ENCODE measurements at places on chromosomes 16 and 17. TPM values are rescaled to one million over a fixed set of nuclear protein-coding genes. Genes with fewer than 3 reads are reported as not detected.
A peak's percentile ranks its signal among the peaks of the same experiment; 100 is the strongest.

DNA sequence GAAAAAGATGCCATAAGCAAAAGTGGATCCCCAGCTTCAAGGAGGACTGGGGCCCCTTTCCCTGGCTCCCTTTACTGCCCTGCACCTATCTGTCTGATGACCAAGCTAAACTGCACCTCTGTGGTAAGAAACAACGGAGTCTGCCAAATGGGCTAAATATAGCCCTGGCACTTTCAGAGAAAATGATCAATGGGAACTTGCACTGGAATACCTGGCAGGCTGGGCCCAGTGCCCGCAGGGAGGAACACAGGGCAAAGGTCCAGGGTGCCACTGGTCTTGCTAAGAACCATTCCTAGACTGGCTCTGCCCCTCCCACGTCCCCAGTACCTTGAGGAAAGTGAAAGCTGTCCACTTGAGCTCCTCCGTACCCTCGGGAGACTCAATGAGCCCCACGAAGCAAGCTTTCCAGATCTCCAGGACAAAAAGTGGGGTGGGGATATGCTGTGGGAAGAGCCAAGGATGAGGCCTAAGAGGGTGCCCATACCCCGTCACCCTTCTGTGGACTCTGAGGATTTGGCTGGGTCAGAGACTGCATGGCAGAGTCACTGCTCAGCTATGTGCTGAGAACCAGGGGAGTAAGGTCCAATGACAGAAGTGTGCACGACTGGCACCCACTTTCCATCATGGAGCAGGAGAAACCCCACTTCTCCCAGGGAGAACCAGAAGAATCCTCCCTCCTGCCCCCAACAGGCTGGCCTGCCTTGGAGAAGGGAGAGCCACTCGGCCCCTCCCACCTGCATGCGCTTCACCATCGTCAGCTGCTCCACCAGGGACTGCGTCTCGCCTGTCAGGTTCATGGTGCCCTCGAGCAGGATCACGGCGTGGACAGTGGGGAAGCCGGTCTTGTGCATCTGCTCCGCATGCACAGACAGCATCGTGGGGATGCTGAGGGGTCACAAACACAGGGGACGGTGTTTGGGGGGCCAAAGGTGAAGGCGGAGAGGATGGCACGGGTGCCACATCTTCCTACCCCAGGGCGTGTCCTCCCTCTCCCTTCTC, 17.4 kb downstream of the CSF3 start:
- DNase-seq, result no peak

GRCh38 chr16:70605283-70605657, 41.1 kb upstream of the IL34 start:
- DNase-seq, result no peak

DNA sequence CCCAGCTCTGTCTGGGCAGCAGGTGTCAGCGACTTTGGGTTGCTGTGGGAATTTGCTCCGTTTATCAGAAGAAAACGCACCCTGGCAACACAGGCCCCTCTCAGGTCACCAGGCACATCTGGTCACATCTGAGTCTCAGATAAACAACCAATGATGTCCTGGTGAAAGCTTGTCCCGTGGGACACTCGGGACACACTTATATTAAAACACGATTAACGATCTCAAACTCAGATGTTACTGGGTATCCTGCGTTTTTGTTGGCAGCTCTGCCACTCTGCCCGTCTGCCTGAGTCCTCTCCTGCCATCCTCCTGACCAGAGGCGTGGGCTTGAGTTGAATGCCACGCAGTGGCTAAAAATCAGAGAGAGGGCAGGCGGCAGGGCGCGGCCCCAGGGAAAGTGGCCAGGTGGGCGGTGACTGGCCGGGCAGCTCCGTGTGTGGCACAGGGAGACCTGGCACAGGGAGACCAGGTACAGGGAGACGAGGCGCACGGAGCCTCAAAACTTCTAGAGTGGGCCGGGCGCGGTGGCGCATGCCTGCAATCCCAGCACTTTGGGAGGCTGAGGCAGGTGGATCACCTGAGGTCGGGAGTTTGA, 2.1 kb downstream of the SECTM1 start:
- no peak for DNase-seq

GRCh38 chr16:66551348-66551759, 1.0 kb upstream of the CKLF start:
- peak; percentile 57 for DNase-seq

DNA sequence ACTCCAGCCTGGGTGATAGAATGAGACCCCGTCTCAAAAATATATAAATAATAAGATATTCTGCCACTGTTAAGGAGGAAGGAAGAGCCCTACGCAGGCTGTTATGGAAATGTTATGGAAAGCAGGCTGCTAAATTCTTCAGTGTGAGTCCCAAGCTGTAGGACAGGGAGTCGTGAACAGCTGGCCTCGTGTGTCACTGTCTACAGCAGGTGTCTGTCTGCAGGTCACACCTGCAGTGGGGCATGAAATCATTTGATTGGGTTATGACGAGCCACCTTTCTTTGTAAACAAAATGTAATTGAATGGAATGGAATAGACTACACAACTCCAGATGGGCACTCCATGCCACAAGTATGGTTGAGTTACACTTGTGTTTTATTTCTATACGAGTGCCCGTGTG, 15.6 kb upstream of the LITAF start:
- no peak for DNase-seq

GRCh38 chr16:22687031-22687530, 126.9 kb upstream of the HS3ST2 start:
- no peak for DNase-seq

The GSG1L gene
- total RNA-seq, result 7.3 TPM

The TNS4 gene
- not detected for total RNA-seq

All from MG63 (cell line).